ENCODE measurements at places on chromosomes 2 and 18.

GRCh38 chr2:230913406-230914143 lies 11.5 kb downstream of the GPR55 start:
- DNase-seq, result no peak

DNA sequence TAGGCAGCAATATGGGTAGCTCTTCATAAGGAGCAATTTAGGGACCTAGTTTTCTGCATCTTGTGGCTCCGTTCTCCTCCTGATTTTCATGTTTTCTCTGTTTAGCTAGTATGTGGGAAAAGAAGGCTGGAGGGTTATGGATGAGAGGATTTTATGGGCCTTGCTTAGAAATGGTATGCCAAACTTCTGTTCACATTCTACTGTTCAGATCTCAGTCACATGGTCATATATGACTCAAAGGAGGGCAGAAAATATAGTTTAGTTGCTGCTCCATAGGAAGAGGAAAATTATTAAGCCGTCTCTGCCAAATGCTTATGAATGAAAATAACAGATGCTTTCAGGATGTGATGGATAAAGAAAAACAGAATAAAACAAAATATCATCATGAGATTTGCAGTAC lies 361.8 kb upstream of the CWC22 start:
- no peak for DNase-seq

DNA sequence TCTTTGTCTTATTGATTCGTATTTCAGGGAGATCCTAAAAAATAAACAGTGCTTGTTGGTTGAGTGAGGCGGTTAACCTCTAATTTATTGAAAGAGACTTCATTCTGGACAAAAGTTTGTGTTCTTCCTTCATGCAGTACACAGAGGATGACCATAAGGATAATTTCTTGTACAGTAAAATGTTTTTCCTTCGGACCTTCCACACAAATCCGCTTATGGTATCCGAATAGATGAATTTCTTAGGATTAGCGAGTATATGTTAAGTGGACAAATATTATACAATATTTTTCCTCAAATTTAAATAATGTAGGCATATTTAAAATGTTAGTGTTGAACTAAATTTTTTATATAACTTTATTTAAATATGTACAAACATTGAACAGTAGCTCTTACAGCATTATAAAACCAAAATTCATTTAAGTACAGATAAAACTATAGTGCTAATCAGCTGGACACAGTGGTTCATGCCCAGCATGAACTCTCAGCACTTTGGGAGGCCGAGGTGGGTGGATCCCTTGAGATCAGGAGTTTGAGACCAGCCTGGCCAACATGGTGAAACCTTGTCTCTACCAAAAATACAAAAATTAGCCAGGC lies 84.4 kb downstream of the LPIN1 start:
- DNase-seq, result no peak

DNA sequence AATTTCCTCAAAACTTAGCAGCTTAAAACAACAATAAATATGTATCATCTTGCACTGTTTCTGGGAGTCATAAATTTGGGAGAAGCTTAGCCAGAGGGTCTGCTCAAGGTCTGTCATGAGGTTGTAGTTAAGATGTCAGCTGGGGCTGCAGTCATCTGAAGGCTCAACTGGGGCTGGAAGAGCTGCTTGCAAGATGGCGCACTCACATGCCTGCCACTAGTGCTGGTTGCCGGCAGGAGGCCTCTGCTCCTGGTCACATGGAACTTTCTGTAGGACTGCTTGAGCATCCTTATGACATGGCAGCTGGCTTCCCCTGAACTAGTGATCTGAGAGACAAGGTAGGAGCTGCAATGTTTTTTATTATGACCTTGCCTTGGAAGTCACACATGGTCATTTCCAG lies 215.5 kb upstream of the HAAO start:
- DNase-seq, result no peak

DNA sequence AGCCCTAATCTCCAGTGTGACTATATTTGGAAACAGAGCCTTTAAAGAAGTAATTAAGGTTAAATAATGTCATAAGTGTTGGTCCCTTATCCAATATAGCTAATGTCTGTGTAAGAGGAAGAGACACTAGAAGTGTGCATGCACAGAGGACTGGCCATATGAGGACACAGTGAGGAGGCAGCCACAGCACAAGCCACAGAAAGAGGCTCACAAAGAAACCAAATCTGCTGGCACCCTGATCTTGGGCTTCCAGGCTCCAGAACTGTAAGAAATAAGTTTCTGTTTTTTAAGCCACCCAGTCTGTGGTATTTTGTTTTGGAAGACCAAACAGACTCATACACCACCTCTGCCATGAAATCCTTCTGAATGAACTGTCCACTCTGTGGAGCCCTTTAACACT lies 186.4 kb upstream of the SLC39A10 start:
- no peak for DNase-seq

DNA sequence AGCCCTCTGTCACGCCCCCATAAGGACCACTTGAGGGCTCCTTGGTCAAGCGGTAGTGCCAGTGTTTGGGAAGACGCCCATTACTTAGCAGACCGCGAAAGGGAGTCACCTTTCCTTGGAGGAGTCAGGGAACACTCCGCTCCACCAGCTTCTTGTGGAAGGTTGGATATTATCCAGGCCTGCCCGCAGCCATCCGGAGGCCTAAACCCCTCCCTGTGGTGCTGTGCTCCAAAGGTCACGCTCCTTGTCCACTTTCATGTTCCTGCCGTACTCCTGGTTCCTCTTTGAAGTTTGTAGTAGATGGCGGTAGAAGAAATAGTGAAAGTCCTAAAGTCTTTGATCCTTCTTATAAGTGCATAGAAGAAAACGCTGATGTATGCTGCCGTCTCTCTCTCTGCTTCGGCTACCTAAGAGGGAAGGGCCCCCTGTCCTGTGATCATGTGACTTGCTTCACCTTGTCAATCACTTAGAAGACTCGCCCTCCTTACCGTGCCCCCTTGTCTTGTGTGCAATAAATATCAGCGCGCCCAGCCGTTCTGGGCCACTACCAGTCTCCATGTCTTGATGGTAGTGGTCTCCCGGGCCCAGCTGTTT lies 1.7 kb upstream of the CATIP start:
- no peak for DNase-seq

GRCh38 chr2:215796140-215796855 lies 217.1 kb downstream of the MREG start:
- no peak for DNase-seq

- no peak for DNase-seq
Observed at GRCh38 chr2:11329776-11330175, 14.7 kb downstream of the ROCK2 start.

DNA sequence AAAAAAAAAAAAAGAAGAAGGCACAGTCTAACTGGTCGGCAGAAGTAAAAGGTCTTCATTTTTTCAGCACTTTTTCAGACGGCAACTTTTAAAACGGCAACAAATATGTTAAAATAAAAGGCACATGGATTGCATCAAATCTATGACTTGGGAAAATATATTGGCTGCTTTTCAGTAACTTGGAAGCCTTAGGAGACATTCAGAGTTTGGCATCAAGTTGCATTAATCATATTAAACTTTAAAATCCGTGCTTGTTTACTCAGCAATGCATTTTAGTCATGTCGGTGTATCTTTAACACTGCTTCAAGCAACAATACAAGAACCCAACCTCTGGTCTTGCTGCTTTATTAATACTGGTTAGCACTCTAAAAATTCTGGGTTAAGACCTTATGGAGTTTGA lies 111.1 kb downstream of the MEP1B start:
- DNase-seq, result no peak

GRCh38 chr2:69434753-69435152 lies 2.5 kb downstream of the NFU1 start:
- DNase-seq, result no peak

DNA sequence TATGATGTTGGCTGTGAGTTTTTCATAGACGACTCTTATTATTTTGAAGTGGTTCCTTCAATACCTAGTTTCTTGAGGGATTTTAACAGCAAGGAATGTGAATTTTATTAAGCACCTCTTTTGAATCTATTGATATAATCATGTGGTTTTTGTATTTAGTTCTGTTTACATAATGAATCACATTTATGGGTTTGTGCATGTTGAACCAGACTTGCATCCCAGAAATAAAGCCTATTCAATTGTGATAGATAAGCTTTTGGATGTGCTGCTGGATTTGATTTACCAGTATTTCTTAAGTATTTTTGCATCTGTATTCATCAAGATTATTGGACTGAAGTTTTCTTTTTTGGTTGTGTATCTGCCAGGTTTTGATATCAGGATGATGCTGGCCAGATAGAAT lies 131.6 kb upstream of the SCN7A start:
- DNase-seq, result no peak

All from retinal pigment epithelial cell (primary cell).